NCI-H1105 treated with DMSO at 0.1 percent for 48 hours (cell line): ENCODE measurements at places on chromosomes 6 and 20.

DNA sequence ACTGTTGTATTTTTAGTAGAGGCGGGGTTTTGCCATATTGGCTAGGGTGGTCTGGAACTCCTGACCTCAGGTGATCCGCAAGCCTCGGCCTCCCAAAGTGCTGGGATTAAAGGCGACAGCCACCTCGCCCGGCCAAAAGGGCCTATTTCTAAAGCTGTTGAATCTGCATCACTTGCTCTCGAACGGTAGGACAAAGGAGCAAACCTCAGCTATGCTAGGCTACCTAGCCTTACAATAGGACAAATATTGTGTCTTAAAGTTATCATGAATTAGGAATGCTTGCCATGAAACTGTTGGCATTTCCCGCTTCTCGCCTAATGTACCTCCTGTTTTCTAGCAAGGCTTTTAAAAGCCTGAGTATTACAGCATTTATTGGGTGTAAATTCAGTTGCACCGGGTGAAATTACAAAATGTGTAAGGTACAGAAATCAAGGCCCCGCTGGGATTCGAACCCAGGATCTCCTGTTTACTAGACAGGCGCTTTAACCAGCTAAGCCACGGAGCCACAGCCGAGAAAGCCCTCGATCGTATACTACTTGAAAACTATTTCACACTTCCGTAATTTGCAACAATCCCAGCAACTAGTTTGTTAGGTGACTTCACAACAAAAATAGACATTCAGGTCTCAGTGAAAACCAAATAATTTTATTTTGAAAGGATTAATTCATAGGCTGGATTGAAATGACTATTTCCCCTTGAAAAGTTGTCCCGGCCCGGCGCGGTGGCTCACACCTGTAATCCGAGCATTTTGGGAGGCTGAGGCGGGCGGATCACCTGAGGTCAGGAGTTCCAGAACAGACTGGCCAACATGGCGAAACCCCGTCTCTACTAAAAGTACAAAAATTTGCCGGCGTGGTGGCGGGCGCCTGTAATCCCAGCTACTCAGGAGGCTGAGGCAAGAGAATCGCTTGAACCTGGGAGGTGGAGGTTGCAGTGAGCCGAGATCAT lies 211.6 kb upstream of the ZNF184 start:
- no peak for DNase-seq

DNA sequence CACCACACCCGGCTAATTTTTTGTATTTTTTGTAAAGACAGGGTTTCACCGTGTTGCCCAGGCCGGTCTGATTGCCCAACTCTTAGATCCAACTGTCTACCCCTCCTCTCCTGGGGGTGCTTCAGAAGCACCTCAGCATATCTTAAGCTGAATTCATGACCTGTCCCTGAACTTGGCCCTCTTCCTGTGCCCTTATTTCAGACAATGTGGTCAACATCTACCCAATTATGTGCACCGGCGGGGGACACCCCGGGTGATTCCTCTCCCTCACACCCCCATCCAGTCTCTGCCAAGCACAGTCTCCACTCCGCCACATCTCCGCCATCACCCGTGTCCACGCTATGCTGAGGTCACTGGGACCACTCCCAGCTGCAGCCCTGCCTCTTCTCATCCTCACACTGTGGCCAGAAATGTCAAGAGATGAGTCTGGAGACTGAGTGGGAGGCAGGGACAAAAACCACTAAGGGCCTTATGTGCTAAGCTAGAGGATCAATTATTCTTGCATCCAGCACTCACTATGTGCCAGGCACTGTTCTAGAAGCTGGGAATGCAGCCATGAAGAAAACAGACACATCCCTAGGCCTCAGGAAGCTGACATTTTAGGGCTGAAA lies 111.9 kb downstream of the ARMC2 start:
- DNase-seq = no peak

- no peak for DNase-seq
Measured at GRCh38 chr6:130981409-130981808, 81.6 kb downstream of the EPB41L2 start.

DNA sequence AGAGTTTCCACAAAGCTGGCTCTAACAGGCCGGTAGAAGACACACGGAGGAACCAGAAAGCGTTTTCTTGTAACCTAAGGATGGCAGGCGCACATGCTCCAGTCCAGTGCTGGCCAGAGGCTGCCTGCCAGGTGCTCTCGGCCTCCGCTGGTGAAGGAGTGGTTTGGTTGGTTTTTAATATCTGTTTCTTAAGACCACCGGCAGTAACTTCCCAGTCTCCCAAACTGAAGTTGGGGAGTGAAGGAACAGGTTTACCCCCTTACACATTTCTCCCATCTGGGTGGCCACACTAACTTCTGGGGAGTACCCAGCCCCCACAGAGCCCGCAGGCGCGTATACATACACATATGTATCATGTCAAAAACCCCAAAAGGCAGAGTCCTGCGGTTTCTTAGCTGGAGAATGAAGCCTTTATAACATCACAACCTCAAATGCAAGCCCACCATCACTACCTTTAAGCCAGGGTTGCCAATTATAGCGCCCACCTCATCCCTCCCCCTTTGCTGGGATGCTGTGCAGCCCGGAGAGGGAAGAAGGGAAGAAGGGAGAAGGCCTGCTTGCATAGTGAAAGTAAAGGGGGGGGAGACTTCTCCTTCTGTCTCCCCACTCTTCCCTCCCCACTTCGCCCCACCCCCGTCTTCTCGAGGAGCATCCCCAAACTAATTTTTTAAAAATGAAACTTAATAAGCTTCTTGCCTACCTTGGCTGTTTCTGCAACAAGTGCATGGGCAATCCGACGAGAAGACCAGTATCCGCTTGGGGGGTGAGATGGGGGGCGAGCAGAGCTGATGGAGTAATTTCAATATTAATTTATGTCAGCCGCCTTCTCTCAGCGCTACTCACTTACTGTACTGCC lies 1.0 kb downstream of the TRERF1 start:
- DNase-seq = peak; percentile 10

GRCh38 chr6:21414065-21414464 lies 179.5 kb upstream of the SOX4 start:
- DNase-seq = no peak

DNA sequence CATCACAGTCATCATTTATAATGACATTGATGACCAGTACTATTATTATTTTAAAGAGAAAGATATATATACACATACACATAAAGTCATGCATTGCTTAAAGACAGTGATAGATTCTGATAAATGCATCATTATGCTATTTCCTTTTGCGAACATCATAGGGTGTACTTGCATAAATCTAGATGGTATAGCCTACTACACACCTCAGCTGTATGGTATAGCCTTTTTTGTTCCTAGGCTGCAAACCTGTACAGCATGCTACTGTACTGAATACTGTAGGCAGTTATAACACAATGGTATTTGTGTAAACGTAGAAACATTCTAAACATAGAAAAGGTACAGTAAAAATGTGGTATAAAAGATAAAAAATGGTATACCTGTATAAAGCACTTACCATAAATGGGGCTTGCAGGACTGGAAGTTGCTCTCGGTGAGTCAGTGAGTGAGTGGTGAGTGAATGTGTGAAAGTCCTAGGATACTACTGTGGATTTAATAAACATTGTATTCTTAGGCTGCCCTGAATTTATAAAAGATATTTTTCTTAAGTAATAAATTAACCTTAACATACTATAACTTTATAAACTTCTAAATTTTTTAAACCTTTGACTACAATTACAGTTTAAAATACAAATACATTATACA lies 23.9 kb downstream of the QKI start:
- DNase-seq = no peak

- DNase-seq = no peak
Measured at GRCh38 chr6:20109526-20109925, 102.7 kb downstream of the MBOAT1 start.

DNA sequence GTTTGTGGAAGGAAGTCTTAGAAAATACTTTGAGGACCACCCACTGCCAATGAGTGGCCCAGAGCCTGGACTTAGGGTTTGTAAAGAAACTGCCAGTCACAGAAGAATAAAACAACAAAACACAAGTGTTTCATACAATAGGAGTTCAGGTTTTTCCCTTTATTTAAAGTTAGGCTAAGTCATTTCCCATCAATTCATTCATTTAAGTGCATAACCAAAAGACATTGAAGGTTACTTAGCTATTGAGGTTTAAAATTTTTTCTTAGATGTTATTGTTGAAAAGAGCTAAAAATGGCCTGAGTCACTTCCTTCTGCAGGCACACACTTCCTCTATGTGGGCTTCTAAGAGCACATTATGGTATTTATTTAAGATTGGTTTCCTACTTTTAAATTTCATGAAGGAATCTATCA lies 54.2 kb downstream of the ARMC2 start:
- no peak for DNase-seq

DNA sequence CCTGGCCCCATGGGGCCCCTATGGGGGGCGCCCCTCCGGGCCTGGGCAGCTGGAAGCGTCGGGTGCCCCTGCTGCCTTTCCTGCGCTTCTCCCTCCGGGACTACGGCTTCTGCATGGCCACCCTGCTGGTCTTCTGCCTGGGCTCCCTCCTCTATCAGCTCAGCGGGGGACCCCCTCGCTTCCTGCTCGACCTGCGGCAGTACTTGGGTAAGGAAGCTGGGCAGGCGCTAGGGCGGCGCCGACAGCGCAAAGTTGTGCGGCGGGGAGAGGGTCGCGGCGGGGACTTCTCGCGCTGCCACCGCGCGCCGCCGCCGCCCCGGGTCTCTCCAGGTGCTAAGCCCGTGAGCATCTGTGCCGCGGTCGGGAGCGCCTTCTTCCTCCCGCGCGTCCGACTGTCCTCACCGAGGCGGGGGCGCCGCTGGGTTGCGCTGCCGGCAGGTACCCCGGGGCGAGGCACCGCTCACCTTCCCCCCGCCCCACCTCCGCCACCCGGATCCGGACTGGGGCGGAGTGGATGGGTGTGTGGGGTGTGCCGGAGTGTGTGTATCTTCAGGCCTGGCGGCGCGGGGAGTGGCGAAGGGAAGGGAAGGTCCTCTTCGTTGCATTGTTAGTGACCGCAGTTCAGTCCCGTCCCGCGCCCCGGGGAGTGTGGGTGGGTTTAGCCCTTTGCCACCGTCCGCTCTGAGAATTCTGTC lies 788 bp downstream of the UST start:
- peak; percentile 62 for DNase-seq
